ENCODE measurements at places on chromosomes 2 and 18.

GRCh38 chr2:237437566-237437965 lies 23.6 kb upstream of the COL6A3 start:
- no peak for DNase-seq

- DNase-seq: no peak
These were observed 66.6 kb downstream of the MYOM1 start for GRCh38 chr18:3153107-3153704.

- DNase-seq: no peak
These were observed 33.6 kb downstream of the GCG start for GRCh38 chr2:162118166-162119031.

- no peak for DNase-seq
These were observed 346.8 kb upstream of the TCF4 start for GRCh38 chr18:55934821-55935220.

- DNase-seq: no peak
These were observed at the start of gene ACOXL for GRCh38 chr2:110732422-110733413. ACOXL (plus strand) TSS chr2:110732573; CDS start chr2:110768390, 35,817 bp downstream.

GRCh38 chr2:181456660-181457120 lies 496 bp upstream of the ITGA4 start:
- no peak for DNase-seq

DNA sequence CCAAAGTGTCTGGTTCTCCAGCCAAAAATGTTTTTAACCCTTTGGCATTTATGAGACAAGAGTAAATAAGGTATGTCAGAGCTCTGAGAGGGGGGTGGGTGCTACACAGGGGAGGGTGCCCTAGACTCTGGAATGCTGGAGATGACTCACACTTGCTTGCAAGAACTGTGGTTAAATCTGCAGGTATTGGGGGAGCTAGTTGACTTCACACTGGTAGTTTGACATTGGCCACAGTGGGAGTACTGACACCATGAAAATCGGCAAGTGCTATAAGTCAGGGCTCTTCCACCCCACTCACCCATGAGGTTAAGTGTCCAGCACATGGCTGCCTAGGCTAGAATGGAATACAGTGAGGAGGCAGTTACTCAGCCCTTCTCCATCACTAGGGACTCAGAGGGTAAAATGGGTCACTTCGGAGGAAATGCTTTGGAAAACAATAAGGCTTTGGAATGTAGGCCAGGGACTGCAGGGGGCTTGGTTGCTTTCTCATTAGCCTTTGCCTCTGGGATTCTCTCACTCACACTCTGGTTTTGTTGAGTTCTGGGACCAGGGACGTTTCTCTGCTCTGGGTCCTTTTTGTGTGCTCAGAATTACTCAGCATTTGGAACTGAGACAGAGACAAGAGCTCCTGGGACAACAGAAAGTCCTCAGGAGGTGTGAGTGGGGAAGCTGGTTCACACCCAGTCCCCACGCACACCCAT lies 91.6 kb downstream of the ACKR3 start:
- no peak for DNase-seq

- no peak for DNase-seq
These were observed 8.8 kb downstream of the SNTG2 start for GRCh38 chr2:959457-959856.

DNA sequence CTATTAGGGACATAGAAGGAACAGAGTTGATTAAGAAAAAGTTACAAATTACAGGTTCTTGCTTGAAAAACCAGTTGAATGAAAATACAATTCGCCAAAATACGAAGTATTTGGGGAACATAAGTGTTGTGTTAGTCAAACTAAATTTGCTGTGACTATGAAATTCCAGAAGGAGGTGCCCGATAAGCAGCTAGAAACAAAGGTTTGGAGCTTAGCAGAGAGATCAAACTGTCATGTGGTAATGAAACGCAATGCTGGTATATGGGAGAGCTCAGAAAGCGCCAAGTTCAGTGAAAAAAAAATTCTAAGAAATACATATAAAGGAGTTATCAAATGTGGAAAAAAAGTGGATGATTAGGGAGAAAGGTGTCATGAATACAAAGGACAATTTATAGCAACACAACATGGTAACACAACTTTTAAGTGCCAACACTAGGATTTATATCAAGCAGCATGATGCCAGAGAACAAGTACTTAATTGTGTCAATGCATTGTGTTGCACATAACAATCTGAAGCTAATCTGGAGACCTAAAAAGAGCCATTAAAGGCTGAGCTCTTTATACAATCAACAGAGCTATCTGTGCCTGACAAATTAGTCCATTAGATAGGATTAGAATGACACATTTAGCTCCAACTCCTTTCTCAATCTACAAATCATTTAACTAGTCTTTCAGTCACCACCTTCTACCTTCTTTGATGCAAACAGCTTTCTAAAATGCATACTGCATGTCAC lies 31.2 kb downstream of the SMAD2 start:
- DNase-seq: no peak

DNA sequence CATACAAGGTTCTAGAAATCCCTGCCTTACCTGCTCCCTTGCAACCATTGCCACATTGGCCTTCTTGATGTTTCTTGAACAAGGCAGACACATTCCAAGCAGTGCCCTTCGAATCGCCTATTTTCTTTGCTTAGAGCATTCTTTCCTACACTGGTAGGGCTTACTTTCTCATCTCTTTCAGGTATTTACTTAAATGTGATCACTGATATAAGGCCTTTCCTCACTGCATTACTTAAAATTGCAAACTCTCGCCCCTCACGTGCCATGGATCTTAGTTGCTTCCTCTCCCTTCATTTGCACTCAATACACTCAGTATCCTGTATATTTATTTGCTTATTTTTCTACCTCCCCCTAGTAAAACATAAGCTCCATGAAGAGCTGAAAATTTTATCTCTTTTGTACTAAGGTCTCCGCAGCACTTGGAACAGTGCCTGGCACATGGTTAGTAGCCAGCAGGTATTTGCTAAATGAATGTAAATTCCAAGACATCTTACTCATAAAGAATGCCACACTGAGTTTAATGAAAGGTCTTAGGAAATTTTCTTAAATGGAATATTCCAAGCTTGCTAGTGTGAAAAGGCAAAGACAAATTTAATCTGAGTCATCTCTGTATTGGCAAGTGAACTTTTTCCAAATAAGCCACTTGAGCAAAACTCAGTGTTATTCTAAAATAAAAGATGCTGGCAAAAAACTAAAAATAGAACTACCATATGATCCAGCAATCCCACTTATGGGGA lies 42.4 kb upstream of the FIGN start:
- DNase-seq: no peak

DNA sequence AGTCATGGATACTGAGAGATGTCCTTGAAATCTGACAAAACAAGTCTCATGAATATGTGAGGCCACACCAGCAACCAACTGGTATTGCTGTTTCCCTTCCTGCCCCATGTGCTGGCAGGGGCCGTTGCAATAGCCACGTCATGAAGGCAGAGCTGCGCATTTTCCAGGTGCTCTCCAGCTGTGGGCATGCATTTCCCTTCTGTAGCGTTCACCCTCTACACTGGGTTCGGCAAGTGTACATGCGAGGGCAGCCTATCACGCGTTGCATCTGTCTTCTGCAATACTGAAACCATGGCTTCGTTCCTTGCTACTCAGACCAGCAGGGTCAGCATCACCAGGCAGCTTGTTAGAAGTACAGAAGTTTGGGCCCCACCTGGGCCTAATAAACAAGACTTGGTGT lies 17.4 kb downstream of the ARL4C start:
- DNase-seq: no peak

- DNase-seq: no peak
These were observed 47.6 kb downstream of the PDCL3 start for GRCh38 chr2:100610381-100610831.

- DNase-seq: no peak
These were observed 241.3 kb upstream of the ZNF804A start for GRCh38 chr2:184357033-184357432.

DNA sequence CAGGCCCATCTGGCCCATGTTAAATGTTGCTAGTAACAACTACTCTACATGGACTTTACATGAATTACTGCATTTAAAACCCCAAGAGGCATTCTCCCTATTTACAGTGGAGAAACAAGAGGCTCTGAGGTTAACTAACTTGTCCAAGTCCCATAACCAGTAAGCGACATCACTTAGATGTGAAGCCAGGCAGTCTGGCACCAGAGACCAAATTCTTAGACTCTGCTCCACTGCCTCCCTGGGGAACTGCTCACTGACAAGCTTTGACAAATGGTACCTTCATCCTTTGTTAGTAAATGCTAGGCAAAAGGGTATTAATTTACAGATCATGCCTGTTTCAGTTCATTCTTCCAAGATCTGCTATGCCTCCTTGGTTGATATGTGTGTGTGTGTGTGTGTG lies 124.8 kb downstream of the AFF3 start:
- DNase-seq: no peak

- no peak for DNase-seq
These were observed 117.5 kb downstream of the AGAP1 start for GRCh38 chr2:235611349-235611748.

- no peak for DNase-seq
These were observed 29.8 kb upstream of the TMEM214 start for GRCh38 chr2:27003007-27003406.

DNA sequence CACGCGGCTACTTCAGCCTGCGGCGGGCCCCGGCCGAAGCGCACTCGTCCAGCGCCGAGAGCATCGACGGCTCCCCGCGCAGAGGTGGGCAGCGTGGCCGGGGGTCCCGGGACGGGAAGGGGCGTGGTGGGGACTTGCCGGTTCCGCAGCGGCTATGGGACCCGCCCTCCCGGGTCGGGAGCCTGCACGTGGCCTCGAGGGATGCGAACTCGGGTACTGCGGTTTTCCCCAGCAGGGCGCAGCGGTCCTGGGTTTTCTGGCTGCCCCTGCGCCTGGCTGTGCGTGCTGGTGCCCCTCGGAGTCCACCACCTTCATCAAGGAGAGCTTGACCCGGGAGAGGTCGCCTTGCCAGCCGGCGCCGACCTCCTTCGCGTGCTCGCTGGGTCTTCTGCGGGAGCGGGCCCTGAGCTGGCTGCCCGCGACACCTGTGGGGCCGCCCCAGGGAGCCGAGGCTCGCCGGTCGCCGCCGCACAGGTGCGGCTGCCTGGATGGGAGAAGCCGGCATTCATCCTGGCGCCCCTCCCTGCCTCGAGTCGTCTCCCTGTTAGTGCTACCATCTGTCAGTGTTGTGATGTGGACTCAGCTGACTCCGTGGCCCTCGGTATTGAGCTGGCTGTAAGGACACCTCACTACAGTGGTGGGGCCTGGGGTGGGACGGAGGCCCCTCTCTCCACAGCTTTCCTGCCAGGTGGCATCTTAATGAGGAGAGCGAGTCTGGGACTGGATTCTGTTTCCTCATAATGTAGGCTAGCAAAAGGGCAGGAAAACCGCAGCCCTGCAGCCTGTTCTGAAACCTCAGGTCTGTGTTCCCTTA lies 177.3 kb downstream of the AGAP1 start:
- no peak for DNase-seq

DNA sequence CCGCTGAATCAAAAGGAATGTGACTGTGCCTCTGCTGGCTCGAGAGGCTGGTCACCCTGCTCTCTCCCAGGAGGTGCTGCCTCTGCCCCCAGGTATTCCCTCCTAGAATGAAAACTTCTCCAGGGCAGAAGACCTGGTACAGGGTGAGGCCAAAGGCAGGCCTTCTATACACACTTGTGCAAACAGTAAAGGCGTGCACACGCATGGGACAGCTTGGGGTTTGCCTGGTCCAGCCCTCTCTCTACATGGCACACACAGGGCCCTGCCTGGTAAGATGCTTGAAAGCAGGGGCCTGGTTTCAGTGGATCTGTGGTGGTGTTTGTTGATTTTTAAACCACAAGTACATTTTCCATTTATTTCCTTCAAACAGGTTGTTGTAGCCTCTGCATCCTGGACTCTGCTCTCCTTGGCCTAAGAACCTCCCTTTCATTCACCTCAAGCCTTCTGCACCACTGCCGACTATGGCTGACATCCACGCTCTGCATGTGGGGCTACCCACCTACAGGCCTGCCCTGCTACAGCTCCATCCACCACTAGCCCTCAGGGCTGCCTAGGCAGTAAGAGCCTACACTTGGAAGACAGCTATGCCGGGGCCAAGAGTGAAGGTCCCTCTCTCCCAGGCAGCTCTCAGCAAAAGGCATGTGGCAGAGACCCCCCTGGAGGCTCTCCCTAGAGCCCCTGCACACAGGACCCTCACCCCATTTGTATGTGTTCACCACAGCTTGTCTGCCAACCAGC lies 190.7 kb downstream of the ZBTB7C start:
- no peak for DNase-seq

DNA sequence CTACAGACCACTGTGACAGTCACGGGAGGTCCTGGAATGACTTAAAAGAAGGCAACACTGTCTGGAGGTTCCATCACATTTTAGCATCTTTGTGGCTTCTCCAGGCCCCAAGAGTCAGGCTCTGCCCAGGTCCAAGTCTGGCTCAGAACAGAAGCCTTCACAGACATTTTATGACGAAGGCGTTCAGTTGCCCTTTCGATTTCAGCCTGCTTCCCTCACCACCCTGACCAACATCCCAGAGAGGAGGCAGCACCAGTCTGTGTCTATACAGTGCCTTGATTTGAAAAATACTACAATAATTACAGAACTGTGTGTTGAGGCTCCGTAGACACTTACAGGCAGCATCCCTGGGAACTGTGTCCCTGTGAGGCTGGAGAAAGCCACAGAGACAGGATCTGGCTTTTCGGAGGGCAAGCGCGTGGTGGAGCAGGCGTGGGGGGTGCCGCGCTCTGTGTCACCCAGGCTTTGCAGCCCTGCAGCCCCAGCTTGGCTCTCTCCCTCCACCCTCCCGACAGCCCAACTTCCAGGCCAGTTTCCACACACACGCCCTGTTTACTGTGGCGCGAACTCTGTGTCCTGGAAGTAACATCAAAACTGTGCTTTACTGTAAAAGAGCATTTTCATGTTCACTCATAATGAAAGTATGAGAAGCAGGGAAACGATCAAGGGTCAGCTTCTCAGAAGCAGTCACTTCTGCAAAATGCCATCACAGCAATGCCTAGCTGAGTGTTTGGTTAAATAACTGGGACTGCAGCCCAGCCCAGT lies 153.5 kb upstream of the ALKAL2 start:
- DNase-seq: no peak

GRCh38 chr2:197113275-197113711 lies 186.8 kb upstream of the PGAP1 start:
- peak; percentile 12 for DNase-seq

DNA sequence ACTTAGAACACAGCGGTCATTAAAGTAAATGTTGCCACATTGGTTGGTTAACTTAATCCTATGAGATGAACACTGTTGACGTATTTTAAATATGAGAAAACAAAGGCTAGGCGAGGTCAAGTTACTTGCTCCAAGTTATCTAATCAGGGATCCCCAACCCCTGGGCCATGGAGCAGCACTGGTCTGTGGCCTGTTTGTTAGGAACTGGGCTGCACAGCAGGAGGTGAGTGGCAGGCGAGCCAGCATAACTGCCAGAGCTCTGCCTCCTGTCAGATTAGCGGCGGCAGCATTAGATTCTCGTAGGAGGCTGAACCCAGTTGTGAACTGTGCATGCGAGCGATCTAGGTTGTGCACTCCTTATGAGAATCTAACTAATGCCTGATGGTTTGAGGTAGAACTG lies 878.9 kb downstream of the CPS1 start:
- no peak for DNase-seq

GRCh38 chr2:229731916-229732315 lies 17.6 kb upstream of the DNER start:
- no peak for DNase-seq

- no peak for DNase-seq
These were observed 46.3 kb upstream of the CCDC150 start for GRCh38 chr2:196592911-196593881.
